BE2C (cell line): ENCODE measurements at places on chromosomes 5 and 9.
A peak's percentile ranks its signal among the peaks of the same experiment; 100 is the strongest.

GRCh38 chr9:96048104-96048955 lies 172.8 kb downstream of the ERCC6L2 start:
- no peak for DNase-seq

- DNase-seq: no peak
These were observed 14.5 kb upstream of the ASS1 start for GRCh38 chr9:130430232-130430631.

DNA sequence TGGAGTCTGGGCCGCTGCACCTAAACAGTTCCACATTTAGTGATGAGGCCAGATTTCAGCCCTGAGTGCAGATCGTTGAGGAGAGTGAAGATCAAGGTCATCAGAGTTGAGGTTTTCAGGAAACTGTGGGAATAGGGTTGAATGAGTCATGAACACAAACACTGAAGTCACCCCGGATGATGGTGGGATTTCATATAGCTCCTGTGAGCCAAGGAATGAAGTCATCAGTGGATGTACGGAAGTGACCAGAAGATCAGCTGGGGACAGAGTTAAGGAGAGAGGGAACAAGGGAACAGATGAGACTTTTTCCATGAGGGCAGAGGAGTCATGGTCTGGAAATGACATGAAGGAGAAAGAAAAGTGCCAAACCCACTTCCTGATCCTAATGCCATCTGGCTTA lies 36.5 kb downstream of the PALM2AKAP2 start:
- DNase-seq: no peak

- DNase-seq: no peak
These were observed 58.8 kb upstream of the MINAR2 start for GRCh38 chr5:129689045-129689444.

DNA sequence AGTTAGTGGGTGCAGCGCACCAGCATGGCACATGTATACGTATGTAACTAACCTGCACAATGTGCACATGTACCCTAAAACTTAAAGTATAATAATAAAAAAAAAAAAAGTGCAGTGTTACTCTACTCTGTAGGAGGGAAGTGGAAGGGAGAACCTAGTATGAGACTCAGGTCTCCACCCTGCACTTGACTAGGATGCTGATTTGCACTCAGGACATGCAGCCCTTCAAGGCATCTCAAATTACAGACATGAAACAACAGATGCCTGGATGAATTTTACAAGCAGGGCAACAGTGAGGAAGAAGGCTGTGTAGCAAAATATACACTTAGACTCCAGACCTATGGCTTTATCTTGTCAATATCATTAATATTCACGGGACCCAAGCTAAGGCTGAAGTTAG lies 16.5 kb downstream of the TRIM32 start:
- DNase-seq: no peak

GRCh38 chr5:169933127-169933526 lies 47.2 kb downstream of the INSYN2B start:
- peak; percentile 58 for DNase-seq

GRCh38 chr9:20379804-20380225 lies 242.5 kb downstream of the MLLT3 start:
- no peak for DNase-seq

GRCh38 chr9:115204904-115205453 lies 87.0 kb upstream of the TNC start:
- DNase-seq: no peak

DNA sequence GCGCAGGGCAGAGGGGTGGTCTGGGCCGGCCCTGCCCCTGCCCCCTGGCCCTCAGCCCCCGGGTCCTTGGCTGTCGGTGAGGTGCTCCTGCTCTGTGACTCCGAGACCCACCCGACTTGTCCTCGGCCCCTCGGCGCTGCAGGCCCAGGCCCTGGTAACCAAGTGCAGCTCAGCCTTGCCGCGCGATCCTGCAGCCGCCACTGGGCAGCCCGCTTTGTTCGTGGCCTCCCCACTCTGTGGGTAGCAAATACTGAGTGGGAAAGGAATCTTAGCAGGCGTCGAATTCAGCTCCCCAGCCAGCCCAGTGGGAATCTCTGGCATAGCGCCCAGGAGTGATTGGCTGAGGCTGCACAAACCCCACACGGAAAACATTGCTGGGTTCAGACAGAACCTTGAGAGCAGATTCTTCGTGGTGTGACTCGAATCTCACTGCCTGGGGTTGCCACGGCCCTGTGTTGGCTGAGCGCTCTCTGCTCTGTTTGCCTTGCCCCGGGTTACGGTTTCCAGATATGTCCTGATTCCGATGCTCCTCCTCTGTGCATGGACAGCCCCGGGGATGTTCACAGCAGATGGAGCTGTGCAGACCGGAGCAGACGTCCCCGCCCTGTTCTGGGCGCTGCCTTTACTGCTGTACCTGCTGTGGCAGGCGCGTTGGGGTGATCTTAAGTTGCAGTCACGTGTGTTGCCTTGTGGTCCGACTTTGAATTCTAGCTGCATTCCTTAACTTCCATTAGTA lies 13.4 kb upstream of the EXOC3 start:
- DNase-seq: peak; percentile 49

GRCh38 chr9:117839862-117840261 lies 135.7 kb downstream of the TLR4 start:
- DNase-seq: no peak

- no peak for DNase-seq
These were observed 8.1 kb upstream of the IL17B start for GRCh38 chr5:149387081-149387631.

DNA sequence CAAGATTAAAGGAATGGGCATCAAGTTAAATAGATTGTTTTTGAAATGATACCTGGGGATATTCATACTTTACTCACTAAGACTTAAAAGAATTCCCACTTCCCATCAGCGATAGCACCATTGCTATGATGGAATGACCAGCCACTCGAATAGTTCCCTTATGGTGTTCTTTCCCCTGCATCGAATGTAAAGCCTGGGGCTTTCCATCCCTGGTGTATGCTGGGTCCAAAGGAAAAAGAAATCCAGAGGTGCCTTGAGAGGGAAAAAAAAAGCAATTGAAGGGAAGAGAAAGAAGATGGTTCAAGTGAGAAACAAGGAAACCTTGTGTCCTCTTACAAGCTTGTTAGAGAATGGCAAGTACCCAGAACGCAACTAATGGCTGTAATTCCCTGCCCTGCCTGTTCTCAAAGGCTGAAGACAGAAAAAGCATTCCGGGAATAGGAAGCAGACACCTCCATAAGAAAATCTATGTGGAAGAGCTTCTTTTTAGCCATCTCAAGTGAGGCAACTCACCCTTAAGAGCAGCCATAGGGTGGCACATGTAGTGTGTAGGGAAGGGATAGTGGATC lies 351.1 kb upstream of the DAB2 start:
- DNase-seq: no peak

DNA sequence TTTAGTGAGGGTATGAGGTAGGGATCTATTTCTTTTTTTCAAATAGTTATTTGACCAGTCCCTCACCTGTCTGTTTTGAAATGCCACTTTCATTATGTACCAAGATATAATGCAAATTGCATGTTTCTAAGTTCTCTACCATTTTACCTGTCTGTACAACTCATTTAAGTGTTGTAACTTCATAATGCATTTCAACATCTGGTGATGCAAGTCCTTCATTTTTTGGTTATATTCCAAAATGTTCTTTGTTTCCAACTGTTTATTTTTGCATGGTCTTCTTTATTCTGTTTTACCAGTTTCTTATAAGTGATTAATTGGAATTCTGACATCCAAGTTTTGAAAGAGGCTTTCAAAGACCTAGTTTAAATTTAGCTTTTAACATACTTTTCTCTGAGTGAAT lies 26.8 kb downstream of the TDRD7 start:
- DNase-seq: no peak

DNA sequence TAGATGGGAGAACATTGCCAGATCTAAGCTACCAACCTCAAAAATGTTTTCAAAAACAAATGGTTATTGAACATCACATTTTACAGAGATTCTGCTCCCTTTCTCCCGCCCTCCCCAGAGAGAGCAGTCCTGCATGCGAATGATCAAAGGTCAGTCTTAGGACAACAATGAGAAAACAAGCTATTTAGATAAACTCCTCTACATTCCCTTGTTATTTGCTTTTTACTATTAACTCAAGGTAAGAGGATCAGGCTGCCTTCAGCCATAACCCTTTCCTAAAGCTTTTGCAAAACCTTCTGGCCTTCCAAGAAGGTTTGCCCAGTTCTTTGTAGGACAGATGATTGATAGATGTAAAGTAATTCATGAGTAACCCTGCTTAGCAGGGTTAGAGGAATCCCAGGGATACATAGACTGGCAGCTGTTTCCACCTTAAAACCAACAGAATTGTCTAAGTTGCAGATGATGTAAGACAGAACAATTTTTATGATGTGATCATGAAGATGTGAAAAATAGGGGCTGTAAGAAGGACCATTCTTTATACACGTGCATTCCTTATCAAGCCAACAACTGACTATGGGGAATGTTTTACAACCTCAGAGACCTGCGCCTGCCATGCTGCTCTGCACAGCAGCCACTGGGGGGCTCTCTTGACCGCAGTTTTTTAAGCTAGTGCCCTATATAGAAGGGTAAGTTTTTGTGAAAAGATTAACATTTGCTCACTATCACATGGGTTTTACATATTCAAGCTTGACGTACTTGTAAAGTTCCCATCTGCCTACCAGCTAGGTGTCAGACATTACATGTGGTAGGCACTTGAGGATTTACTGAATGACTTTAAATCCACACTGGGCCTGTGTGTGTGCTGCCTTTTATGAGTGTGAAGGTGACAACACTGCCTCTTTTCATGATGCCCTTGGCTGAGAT lies 2.3 kb upstream of the ZNF782 start:
- peak; percentile 79 for DNase-seq

DNA sequence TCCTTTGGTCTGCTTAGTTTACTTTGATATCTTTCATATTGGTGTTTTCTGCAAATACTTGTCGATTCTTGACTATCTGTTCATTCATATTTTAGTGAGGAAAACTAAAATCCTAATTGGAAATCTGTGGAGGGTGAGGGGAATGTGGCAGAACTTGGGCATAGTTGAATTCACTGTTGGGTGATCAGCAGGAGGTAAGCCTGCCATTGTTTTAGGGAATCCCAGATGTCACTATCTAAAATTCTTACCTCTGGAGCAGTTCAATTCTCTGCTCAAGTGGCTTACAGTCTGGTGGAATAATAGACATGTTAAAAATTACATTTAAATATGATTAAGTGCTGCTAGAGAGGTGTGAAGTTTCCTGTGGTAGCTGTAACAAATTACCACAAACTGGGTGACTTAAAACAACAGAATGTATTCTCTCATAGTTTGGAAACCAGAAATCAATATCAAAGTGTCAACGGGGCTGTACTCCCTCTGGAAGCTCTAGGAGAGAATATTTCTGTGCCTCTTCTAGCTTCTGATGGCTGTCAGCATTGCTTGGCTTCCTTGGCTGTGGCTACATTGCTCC lies 90.3 kb upstream of the GCNT4 start:
- no peak for DNase-seq

DNA sequence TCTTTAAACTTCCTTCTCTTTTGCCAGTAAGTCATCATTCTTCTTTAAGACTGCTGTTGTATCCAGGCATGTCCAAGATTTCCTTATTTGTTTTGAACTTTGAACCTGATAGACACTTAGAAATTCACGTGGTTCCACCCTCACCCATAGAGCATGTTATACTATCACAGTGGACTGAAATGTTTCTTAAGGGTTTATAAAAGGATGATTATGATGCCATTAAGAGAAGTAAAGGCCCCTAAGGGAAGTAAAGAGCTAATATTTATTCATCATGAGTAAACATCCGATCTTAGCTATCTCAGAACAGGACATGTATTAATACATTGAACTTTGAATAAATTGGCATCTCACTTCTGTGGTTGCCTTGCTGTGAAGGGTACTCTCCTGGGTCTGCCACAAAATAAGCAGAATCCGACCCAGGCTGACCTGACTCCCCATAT lies 49.8 kb downstream of the PRKACG start:
- no peak for DNase-seq

GRCh38 chr5:58722160-58722559 lies 139.3 kb downstream of the RAB3C start:
- DNase-seq: no peak

- no peak for DNase-seq
These were observed 52.3 kb upstream of the CAVIN4 start for GRCh38 chr9:100525563-100525962.

DNA sequence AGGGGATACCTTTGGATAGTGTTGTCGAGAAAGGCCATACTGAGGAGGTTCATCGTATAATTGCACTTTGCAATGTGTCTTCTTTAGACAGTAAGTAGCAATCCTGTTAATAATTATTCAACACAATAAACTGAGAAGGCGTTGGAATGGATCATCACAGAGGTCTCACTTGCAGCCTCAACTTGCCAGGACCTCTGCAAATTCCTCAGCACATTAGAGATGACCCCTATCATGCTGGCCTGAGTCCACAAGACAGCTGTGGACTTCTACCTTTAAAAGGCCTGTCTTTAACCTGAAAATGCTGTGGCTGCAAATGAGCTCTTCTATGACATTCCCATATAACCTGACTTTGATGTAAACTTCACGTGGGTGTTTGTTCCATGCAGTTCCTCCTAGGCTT lies 14.1 kb downstream of the SH3TC2 start:
- no peak for DNase-seq

DNA sequence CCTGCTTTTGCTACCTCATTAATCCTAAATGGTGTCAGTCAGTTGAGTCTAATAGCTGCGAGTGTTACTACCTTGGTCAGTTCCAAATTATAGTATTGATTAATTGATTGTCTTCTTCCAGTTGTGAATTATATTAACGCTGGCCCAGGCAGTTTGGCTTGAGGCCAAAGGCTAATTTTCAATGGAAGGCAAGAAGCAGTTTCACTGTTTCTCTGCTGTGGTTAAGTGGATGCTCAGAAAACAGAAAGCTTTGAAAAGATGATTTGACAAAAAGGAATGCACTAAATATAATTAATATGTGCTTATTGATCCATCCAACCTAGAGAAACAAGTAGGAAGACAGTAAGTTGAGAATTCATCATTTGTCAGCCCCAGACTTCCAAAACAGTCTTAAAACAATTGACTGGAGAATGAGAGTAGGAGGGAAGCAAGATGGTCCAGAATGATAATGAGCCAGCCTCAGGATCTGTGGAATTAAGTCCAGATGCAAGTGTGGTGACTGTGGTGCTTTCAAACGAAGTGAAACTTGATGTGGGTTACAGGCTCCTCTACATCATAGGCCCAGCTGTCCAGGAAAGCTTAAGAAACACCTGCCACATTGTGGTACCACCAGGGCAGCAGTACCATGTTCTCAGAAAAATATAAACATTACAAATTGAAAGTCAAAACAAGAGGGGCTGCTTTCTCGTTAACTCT lies 1371.0 kb upstream of the DMAC1 start:
- no peak for DNase-seq

DNA sequence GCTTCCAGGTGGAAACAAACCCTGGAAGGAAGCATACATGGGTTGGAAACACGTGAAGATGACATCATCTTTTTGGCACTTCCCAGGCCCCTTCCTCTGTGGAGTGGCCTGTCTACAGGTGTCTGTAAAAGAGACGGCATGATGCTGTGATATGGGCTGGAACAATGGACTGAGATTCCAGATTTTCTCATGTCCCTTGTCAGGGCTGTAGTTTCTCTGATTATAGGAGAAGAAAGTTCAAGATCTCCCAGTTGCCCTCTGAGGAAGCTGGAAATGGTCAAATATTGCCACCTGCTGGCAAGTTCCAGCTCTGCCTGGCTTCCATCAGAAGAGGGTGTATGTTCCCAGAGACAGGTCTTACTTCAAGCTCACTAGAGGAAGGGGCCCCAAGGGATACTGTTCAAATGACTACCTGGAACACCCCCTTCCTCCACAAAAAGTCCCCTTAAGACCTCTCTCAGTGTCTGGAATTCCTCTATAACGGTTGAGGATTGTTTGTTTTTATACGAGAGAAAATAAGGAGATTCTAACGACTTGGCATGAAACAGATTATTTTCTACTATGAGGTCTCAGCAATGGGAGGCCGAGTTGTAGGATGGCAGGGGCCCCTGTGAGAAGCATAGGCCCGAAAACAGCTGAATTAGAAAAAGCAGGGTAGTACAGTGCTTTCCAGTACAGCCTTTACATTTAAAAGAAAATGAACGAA lies 7.3 kb upstream of the ANXA6 start:
- DNase-seq: peak; percentile 70
